ENCODE measurements at places on chromosomes 13 and 19.

GRCh38 chr19:7870571-7871436 is 3.4 kb downstream of the PRR36 start:
- DNase-seq = no peak

DNA sequence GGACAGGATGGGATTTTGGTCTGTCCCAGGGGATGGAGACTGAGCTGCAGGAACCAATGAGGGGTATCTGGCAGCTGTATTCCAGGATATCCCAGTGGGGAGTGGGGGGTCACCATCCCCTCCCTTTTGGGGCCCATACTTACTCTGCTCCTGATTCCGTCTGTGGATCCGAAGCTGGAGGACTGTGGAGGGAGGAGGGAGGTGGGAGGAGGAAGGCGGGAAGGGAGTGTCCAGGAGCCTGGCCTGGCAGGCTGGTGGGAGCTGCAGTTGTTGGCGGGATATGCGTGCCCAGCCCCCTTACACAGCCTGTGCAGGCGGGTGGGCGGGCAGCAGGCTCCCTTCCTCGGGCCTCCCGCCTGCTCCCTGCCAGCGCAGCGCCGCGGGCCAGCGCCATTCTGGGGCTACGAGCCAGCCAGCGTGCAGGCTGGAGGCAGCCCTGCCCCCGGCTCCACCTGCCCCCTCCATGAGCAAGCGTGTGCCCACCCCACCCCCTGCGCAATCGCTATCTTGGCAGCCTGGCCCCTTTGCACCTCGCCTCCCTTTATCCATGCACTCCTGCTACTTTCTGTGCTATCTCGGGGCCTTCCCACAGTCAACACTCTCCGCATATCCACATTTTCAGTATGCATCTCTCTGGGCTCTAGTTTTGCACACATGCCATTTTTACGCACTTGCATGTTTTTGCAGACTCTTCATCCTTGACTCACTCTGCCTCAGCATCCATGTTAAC is 2.8 kb downstream of the MAMSTR start:
- DNase-seq = no peak

DNA sequence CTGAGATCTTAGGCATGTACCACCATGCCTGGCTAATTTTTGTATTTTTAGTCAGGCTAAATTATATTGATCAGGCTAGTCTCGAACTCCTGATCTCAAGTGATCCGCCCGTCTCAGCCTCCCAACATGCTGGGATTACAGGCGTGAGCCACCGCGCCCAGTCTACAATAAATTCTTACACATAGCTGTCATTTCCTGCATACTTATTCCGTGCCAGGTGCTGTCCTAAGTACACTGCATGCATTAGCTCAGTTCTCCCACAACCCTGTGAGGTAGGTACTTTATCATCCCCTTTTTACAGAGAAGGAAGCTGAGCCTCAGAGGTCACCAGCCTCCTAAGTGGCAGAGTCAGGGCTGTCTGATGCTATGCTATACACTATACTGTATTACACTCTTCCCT is 7.2 kb upstream of the RHPN2 start:
- DNase-seq = no peak

DNA sequence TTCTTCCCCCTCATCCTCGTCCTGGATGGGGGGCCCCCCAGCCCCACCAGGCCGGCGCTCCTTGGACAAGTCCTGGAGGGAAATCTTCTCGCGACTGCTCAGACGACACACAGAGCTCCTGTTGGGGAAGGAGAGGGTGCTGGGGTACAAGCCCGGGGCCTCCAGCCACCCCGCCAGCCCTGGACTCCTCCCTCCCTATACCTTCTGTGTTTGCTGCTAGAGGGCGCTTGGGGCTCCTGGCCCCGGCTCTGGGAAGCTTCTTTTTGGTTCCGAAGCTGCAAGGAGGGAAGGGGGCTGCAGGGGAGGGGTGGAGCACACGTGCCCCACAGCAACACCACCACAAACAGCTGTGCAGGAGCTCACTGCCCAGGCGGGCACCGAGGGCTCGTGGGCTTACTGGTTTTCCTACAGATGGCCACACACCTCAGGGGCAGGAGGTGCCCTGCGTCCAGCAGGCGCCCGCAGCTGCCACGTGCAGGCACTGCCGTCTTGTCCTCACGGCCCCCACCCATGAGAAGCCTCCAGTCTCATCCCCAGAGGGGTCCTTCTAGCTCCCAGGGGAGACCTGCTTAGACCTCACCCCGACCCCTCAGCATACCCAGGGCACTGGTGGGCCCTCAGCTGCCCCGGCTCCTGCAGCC is 20.5 kb downstream of the EPS8L1 start:
- DNase-seq = no peak

- no peak for DNase-seq
Measured at GRCh38 chr13:111521691-111522229, 201.3 kb downstream of the TEX29 start.

DNA sequence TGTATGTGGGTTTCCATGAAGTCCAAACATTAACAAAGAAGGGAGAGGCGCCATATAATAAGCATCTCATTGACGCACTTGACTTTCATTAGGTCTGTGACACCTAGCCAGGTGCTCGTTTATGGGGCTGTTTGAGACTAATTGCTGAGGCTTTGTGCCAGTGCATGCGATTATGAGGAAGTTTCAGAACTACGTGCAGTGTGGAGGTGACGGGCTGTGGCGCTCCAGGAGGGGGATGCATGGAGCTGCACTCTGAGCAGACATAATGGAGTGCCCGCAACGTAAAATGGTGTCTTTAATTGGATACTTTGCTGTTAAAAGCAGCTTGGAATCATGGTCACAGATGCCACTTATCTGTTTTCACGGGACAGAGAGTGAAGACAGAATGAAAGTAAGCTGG is 223.2 kb downstream of the FGF9 start:
- DNase-seq = no peak

DNA sequence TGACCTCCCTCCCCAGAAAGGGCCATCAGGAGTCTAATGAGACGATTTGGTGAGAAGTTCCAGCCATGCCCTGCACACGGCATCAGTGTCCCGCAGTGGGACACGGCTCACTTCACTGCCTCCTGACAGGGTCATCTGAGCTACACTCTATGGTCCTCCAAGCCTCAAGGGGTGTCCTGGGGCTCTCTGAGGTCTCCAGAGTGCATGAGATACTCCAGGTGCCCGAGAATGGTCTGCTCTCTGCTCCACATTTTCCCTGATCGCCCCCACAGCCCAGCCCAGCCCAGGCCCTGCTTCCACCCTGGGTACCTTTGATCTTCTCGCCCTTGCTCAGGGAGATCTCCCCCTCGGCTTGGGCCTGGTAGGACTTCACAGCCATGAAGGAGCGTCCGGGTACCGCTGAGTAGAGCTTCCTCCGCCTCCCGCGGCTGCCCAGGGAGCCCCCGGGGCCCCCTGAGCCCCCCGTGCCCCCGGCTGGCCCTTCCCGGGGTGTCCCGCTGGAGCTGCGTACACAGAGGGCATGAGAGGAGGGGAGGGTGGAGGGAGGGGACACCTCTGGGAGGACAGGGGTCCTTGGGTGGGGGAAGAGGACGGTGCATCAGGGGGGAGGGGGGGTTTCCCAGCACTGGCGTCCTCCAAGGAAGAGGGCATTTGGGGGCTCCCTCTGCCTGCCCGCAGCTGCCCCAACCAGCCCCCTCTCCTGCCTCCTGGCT is 17.3 kb downstream of the SHANK1 start:
- no peak for DNase-seq

DNA sequence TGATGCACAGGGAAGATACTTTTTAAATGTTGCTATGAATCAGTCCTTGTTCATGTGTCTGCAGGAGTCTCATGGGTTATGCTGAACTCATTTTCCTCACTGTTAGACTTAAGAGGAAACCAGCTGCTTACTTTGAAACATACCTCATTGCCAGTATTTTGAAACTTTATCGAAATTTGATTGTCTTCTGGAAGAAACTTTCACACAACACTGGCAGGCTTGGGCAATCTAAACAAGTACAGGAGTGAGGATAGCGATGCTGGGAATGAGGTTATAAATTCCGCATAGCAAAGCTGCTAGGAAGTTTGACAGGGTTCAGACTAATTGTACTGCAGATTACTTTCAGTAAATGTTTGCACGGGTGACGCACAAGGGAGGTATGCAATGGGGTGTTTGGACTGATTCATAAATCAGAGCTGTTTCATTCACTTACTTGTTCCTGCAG is 245.7 kb downstream of the DNAJC15 start:
- no peak for DNase-seq

- no peak for DNase-seq
Measured at GRCh38 chr19:47613165-47614020, 4.5 kb downstream of the BICRA start.

DNA sequence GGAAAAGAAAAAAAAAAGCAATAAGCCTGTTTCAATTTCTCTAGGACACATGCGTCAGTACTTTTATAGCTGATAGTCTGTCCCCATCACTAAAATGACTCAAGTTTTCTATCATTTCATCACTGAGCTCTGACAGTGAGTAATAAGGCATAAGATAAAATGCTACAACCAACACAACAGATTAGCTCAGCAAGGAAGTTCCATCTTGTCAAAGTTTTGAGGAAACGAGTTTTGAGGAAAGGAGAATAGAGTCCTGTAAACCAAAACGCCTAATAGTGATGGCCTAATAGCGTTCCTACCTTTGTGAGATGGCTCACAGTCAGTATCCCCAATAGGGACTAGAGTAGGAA is 145.1 kb downstream of the LACC1 start:
- no peak for DNase-seq

GRCh38 chr19:10321417-10321797 is 5.6 kb upstream of the FDX2 start:
- DNase-seq = no peak

DNA sequence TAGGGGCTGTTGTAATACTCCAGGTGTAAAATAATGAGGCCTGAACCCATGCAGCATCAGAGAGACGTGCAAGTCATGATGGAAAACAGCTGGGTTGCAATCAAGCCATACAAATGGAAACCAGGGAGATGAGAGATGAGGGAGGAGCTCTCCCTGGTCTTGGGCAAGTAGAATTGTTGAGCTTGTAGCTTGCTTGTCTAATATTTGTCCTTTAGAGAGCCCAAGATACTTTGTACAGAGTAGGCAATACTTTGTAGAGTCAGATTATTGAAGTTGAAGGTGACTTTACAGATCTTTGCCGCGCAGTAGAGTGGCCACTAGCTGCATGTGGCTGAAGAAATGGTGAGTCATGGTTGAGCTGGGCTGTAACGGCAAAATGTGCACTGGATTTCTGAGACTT is 8.3 kb downstream of the ATP8A2 start:
- no peak for DNase-seq

- DNase-seq = no peak
Measured at GRCh38 chr19:5536337-5536894, 31.3 kb downstream of the TINCR start.

DNA sequence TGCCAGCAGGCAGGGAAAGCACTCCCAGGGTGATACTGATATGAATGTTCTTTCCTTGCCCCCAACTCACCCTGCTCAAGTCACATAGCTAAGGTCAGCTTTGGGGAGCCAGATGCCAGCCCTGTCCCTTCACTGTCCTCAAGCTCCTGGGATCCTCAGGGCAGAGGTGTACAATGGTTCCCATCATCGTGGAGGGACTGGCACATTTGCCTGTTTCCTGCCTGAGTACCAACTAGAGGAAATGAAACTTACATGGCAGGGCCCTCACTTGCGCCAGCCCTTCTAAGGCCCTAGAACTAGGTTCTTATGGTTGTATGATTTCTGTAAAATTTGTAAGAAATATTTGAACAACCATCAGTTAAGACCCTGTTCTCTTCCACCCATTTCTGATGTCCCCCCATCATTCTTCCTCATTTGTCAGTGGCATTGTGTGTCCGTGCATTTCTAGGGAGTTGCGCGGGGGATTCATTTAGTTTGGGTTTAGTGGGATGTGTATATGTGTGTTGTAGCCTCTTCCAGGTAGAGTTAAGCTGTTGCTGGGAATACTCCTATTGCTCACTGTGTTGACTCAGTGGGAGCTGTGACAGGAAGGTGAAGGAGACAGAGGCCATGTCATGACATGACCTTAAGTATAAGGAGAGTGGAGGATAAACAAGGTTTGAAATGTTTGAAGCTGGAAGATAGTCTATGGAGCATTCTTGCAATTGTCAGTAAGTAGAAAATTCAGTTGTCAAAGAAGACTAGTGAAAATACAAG is 41.3 kb upstream of the RCBTB2 start:
- DNase-seq = no peak

- no peak for DNase-seq
Measured at GRCh38 chr19:22622020-22622419, 12.1 kb upstream of the ZNF492 start.

- DNase-seq = no peak
Measured at GRCh38 chr19:19774354-19775033, 41.6 kb upstream of the ZNF14 start.

GRCh38 chr13:28854657-28855056 is 34.5 kb downstream of the MTUS2 start:
- DNase-seq = no peak

GRCh38 chr13:90798381-90798780 is 549.1 kb upstream of the MIR17HG start:
- no peak for DNase-seq

- no peak for DNase-seq
Measured at GRCh38 chr13:40571338-40571963, 95.0 kb downstream of the FOXO1 start.

DNA sequence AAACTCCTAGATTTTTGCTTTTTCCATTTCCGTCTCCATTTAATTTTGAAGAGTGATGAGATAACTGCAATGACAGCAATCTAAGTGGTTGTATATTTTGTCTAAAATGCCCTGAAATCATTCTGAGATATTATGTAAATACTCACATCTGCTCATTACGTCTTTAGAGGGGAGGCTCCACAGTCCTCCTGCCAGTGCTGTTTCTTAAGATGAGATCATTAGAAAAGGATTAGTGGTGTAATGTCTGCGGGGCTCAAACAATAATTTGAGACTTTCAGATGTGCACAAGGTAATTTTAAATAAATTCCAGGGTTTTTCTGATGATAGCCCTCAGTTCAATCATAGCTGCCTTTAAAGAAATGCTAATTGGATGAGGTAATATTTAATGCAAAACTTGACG is 437.9 kb downstream of the FOXO1 start:
- DNase-seq = no peak

GRCh38 chr19:1715540-1715939 is 37.8 kb upstream of the ONECUT3 start:
- no peak for DNase-seq

- no peak for DNase-seq
Measured at GRCh38 chr13:71320452-71320851, 546.6 kb downstream of the DACH1 start.

All from GM12892 (cell line).